Adrenal gland (tissue), 19 donors: ENCODE measurements at places on chromosomes 1 and 21. TPM values are rescaled to one million over a fixed set of nuclear protein-coding genes. Genes with fewer than 3 reads are reported as not detected.

Gene RUSC1
- total RNA-seq, result 50.9 TPM

Gene CORT
- not detected for total RNA-seq

Gene CFAP74
- 1.2 TPM for total RNA-seq

Gene IFFO2
- 13.5 TPM for total RNA-seq

Gene FMO3
- 18.7 TPM for total RNA-seq

Gene DNASE2B
- total RNA-seq, result 0.25 TPM

Gene HES5
- total RNA-seq, result not detected

Gene LCE1C
- not detected for total RNA-seq

Gene AIRE
- total RNA-seq, result 0.06 TPM

Gene LYPD8
- not detected for total RNA-seq

Gene GPATCH4
- 28.2 TPM for total RNA-seq

Gene ADAM30
- not detected for total RNA-seq

Gene OLIG2
- total RNA-seq, result not detected

Gene PCP4
- 7.5 TPM for total RNA-seq

Gene RIMS3
- 1.6 TPM for total RNA-seq

Gene CDA
- 3.3 TPM for total RNA-seq

Gene TNNI3K
- 2.5 TPM for total RNA-seq

Gene TRIM67
- 0.22 TPM for total RNA-seq

Gene TRIM58
- total RNA-seq, result 0.53 TPM

Gene NKAIN1
- 13.3 TPM for total RNA-seq

Gene OR2T6
- not detected for total RNA-seq

Gene HENMT1
- total RNA-seq, result 3.3 TPM

Gene SRGAP2C
- 18.2 TPM for total RNA-seq

Gene CITED4
- total RNA-seq, result 47.6 TPM

Gene RAVER2
- 11.3 TPM for total RNA-seq

Gene IFI44L
- total RNA-seq, result 12.4 TPM

Gene SLC1A7
- total RNA-seq, result not detected

Gene KRTAP19-3
- total RNA-seq, result not detected

Gene AMY1B
- total RNA-seq, result not detected

Gene TRPM2
- total RNA-seq, result 6.5 TPM

Gene PPM1J
- total RNA-seq, result 0.83 TPM

Gene METTL13
- total RNA-seq, result 34.8 TPM

Gene FAM167B
- 19.4 TPM for total RNA-seq

Gene OR14K1
- total RNA-seq, result 0.94 TPM
